Activated T-cell treated with anti-CD3 and anti-CD28 coated beads, Interleukin-2, amount 50 U/mL, for 4 hours (primary cell): ENCODE measurements at places on chromosomes 3 and 15. TPM values are rescaled to one million over a fixed set of nuclear protein-coding genes. Genes with fewer than 3 reads are reported as not detected.

TGM5 gene
- not detected for total RNA-seq

GRCh38 chr3:43284171-43284570 lies 2.2 kb upstream of the SNRK start:
- DNase-seq, result no peak

DNA sequence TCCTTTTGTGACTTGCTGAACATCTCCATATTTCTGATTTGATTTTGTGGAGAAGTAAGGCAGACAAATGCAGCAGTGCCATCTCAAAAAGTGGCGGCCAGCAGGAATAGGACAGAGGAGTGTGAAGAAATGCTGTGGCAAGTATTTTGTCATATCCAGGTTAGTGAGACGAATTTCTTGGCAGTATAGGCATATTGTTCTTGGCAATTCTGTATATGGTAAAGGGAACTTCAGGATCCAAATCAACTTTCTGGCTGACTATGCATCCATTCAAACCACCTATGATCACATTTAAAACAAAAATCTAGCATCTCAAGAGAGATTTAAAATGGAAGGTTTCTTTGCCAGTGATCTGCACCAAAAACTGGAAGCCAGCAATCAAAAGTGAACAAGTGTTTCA lies 228.0 kb downstream of the DTWD1 start:
- no peak for DNase-seq

CISH gene
- total RNA-seq, result 229 TPM

DNA sequence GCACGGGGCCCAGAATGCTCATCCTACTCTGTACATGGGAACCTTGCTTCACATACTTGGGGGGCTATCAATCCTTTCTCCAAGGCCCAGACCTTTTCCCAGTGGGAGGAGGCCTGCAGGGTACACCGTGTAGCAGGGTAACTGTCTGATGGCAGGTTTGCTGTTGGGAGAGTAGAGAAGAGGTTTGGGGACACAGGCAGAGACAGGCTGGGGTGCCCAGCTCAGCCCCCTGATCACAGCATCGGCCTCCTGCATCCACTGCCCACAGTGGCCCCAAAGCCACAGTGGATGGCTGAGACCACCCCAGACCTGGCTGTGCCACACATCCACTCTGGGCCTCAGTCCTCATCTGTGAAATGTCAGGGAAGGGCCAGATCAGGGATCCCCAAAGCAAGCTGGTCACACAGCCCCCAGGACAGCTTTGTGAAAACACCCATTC lies 5.6 kb downstream of the CHRNA3 start:
- no peak for DNase-seq

DNA sequence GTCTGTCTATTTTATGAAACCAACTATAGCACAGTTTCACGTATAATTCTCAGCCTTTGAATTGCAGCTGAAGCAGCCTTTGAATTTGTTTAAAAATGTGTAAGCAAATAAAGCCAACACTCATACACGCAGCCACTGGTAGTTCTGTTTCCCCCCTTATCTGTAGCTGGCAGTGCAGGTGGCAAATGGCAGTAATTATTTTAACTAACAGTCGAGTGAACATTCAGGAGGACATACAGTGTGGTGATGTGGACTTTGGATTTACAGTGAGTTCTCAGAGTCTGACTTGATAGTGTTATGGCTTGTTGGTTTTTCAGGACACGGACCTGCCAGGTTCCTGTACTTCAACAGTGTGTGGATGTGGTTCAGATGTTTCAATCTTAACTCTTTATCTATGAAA lies 64.0 kb upstream of the SKOR1 start:
- DNase-seq, result no peak

PYGO1 gene
- 0.13 TPM for total RNA-seq

GRCh38 chr3:6108957-6109356 lies 752.0 kb upstream of the GRM7 start:
- no peak for DNase-seq

- no peak for DNase-seq
These were observed 220.2 kb downstream of the SHQ1 start for GRCh38 chr3:72628065-72628464.

- DNase-seq, result no peak
These were observed 11.5 kb downstream of the GATA2 start for GRCh38 chr3:128481438-128481942.

CCRL2 gene
- 1.3 TPM for total RNA-seq

- DNase-seq, result no peak
These were observed 32.7 kb upstream of the CD96 start for GRCh38 chr3:111509308-111509707.

GRCh38 chr3:181839039-181839915 lies 127.6 kb downstream of the SOX2 start:
- DNase-seq, result no peak

ATP6V1A gene
- total RNA-seq, result 52.9 TPM

- DNase-seq, result no peak
These were observed 6.8 kb upstream of the PRR23E start for GRCh38 chr3:127185962-127186674.

DNA sequence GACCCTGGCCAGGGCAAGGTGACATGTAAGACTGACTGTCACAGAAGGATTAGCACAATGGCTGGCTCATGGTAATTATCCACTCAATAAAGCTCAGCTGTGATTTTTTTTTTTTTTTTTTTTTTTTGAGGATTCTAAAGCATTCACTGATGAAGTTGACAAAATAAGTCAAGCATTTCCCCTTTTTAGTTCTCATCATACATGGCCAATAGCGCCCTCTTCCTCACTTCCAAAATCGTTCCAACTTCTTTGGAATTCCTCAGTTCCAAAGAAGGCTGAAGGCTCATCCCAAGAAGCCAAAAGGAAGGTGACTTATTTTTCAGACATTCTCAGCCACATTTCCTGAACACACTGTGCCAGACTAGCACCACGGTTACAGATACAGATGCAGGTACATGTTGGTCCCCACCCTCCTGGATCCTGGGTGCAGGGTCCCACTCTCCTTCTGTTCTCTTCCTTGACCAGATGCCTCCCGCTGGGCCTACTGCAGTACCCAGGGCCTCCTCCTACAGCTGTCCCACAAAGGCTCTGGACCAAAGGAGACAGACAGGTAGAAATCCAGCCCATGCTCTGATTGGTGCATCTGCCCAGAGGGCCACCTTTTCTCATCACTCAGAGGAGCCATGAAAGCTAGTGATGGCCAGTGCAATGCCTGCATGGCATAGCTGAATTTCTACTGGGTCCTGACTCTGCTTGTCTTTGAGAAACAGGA lies 202.6 kb downstream of the UACA start:
- no peak for DNase-seq

DNA sequence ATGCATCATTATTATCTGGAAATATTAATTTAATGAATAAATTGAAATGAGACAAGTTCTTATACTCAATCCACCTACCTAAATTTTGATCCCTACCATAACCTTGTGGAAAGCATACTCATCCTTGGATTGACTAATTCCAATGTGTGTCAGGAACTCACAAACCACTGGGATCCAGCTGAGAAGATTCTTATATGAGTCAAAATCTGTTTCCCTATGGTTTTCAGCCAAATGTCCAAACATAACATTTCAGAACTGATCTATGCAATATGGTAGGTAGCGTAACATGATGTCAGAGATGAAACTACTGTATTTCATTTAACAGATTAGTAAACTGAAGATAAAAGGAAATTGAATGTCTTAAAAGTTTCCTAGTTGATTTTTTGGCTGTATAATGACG lies 250.0 kb downstream of the PLOD2 start:
- no peak for DNase-seq

TP63 gene
- 0.54 TPM for total RNA-seq

- DNase-seq, result no peak
These were observed 100.4 kb upstream of the PPP2R3A start for GRCh38 chr3:135865085-135865484.

NME9 gene
- not detected for total RNA-seq

CHRM5 gene
- not detected for total RNA-seq

- no peak for DNase-seq
These were observed 102.0 kb upstream of the BHLHE40 start for GRCh38 chr3:4877173-4877787.

DNA sequence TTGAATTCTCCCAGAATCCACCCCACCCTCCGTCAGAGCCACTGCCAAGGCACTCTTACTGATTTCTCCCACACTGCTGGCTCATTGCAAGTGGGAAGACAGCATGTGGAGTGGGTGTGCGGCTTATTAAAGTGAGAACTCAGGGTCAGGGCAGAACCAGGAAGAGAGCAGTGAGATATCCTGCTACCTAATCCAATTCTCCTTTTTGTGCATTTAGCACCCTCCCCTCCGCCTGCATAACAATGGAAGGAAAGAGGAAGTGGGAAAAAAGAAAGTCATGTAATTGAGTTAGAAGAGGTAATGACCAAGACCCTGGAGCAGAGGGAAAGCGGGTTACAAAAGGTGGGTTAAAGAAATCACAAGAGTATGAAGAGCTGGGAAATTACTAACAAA lies 27.8 kb upstream of the PIK3CB start:
- no peak for DNase-seq

COL6A5 gene
- not detected for total RNA-seq

- DNase-seq, result no peak
These were observed 81.0 kb upstream of the ALCAM start for GRCh38 chr3:105285653-105286241.

ZNF660 gene
- total RNA-seq, result 0.71 TPM

DNA sequence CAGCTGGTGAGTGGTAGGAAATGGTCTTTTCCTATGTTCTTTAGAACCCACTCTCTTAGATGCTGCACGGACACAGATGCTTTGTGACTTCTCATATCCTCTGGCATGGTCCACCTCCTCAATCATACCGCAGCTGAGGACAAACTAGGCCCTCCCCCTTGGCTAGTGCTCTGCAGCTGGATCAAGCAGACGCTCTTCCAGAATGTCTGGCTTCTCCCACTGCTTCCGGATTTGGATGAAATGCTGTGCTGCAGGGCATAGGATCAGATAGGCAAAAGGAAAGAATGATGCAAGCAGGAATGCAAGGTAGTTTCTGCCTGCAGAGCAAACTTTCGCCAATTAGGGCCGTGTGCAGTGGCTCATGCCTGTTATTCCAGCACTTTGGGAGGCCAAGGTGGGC lies 75.7 kb upstream of the SLC4A7 start:
- no peak for DNase-seq

DNA sequence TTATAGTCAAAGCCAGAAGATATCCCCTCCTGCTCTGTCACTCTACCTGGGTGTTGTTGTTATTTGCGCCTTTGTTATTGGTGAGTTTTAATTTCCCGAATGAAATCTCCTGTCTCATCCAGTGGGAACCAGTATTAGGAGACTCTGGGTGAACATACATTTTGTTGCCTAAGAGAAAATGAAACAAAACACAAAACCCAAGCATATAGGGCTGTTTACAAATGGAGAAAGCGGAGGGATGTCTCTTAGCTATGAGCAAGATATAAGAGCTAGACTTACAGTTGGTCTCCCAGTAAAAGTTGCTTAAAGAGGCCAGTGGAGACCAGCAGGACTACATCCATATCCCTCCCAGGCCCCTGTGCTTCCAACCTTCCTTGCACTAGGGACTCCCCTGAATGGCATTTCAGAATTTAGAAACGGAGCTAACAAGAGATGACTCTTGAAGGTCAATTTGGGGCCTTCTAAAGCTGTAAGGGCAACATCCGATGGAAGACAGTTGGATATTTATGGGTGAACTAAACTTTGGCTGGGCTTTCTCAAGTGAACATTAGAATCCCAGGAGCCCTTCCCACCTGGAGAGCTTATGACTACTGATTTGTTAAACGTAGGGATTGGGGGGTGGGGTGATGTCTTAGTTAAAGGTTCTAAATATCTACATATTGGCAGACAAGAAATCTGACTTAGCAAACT lies 2.7 kb downstream of the EOMES start:
- no peak for DNase-seq

GRCh38 chr3:177426878-177427495 lies 229.7 kb upstream of the TBL1XR1 start:
- peak; percentile 13 for DNase-seq

DNA sequence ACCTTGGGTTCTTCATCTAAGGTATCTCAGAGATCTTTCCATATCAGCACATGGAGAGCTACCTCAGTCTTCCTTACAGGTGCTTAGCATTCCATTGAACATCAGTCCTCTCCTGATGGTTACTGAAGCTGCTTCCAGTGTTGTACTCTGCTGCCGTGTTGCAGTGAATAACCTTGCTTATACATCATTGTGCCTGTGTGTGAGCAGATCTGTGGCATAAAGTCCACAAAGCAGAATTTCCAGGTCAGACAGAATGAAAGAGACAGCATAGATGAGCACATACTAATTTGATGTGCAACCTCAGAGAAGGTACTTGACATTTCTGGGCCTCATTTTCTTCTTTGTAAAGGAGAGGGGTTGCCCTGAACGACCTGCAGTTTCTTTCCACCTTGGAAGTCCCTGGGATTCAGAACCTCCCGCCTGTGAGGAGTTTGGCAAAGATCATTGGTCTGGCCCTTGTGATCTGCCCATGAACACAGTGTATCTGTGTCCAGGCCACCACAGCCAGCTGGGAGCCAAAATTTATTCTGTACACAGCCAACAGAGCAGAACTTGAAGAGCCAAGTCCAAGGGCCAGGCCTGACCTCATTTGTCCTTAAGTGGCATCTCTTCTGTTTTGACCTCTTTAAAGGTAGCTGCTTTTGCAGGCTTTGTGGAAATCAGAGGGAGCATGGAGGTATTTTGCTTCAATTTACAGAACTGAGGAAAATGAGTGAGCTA lies 57.2 kb upstream of the SLC7A14 start:
- no peak for DNase-seq

DNA sequence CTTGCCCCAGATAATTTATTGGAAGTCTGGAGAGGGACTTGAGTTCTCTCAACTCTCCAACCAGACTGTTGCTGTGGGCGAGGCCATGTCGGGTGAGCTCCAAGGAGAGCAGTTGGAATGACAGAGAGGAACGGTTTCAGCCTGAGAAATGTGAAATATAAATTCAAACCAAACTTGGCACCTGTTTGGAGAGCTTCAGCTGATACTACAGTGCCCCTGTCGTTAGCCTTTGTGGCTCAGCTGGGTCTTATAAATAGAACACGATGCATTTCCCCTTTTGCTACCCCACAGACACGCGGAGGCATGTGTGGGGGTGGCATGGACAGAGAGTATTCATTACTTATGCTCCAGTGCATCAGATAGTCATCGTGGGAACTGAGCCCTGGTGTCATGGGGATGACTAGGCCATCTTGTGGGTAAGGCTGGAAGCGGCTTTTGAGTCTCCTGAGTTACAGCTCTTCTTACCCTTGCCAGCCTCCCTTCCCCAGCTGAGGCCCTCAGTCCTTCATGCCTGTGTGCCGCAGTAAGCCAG lies 15.6 kb downstream of the SMAD3 start:
- peak; percentile 53 for DNase-seq

DNA sequence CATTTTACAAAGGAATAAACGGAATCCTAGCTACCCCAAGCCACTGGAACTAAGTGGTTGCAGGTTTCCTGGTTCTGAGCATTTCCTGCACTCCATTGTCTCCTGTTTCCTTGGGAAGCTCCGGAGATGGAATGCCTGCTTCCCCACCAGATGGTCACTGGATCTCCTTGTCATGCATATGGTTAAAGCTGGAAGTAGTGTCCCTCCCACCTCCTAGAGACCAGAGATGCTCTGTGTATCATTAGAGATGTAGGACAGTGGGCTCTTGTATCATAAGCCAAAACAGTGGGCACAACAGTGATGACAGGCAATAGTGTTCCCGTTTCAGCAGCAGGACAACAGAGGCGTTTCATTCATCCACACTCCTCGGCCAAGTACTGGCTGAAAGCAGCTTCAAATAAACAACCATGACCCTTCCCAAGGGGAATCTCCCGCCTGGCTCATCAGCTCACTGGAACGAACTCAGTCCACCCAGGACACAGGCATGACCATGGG lies 136.2 kb upstream of the EIF1B start:
- no peak for DNase-seq

SEC22A gene
- 9.9 TPM for total RNA-seq
